ENCODE measurements at places on chromosomes 2 and 18.

- no peak for DNase-seq
- H3K27ac ChIP-seq = peak overlapping the region; percentile 95
- peak overlapping the region; percentile 94 for H3K4me3 ChIP-seq
- H3K36me3 ChIP-seq = peaks cover 48% of the 10 kb centered on the region
- peaks cover 16% of the 10 kb centered on the region for H3K4me1 ChIP-seq
Measured at GRCh38 chr2:88054782-88055370, 707 bp downstream of the KRCC1 start.

- H3K4me1 ChIP-seq = peaks cover 45% of the 10 kb centered on the region
- DNase-seq = no peak
- H3K27ac ChIP-seq = no peak overlapping the region
- H3K36me3 ChIP-seq = no peaks in the 10 kb centered on the region
Measured at GRCh38 chr2:205768341-205768740, 86.0 kb downstream of the NRP2 start.

GRCh38 chr2:39145906-39146421 is 25.1 kb upstream of the SOS1 start:
- H3K4me3 ChIP-seq = no peak overlapping the region
- no peaks in the 10 kb centered on the region for H3K36me3 ChIP-seq
- H3K27me3 ChIP-seq = no peaks in the 10 kb centered on the region
- no peak overlapping the region for H3K27ac ChIP-seq
- no peaks in the 10 kb centered on the region for H3K4me1 ChIP-seq

DNA sequence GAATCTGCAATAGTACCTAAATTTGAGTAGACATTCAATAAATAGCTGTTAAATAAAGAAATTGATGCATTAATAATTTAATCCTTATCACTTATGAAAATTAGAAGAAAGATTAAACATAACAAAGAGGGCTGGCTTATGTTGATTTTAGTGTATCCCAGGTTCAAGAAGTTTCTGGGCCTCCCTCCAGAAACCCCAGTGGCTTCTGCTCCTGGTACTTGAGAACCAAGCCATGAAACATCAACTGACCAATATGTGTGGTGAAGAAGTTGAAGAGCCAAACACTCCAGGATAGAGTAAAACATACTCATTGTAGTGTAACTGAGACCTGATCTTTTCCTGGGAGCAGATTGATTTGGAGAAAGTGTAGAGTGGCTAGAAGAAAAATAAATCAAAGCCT is 1465.7 kb upstream of the PIK3C3 start:
- H3K4me1 ChIP-seq = no peaks in the 10 kb centered on the region
- H3K4me3 ChIP-seq = no peak overlapping the region
- no peaks in the 10 kb centered on the region for H3K27me3 ChIP-seq
- H3K36me3 ChIP-seq = no peaks in the 10 kb centered on the region

- no peak overlapping the region for H3K27ac ChIP-seq
- no peak overlapping the region for H3K4me3 ChIP-seq
- DNase-seq = peak; percentile 52
- peaks cover 15% of the 10 kb centered on the region for H3K4me1 ChIP-seq
- H3K36me3 ChIP-seq = no peaks in the 10 kb centered on the region
Measured at GRCh38 chr2:99697811-99698568, 208.2 kb upstream of the REV1 start.
